Karpas-422 (cell line): ENCODE measurements at places on chromosomes 6 and 20.

DNA sequence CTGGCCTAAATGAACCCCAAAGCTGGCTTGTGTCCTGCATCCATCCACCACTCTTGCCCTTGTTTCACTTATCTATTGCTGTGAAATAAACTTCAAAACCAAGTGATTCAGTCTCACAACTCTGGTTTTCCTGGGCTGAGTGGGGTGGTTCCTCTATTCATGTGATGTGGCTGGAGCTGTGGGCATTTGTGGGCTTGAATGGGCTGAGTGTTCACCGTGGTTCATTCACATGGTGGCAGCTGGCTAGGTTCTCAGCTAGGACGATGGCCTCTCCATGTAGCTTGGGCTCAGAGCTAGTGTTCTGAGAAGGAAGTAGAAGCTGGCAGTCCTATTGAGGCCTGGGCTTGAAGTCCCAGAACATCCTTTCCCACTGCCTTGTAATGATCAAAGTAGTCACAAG lies 30.4 kb downstream of the FKBP1A start:
- no peaks in the 10 kb centered on the region for H3K4me1 ChIP-seq
- no peak overlapping the region for H3K27ac ChIP-seq
- H3K27me3 ChIP-seq, result no peaks in the 10 kb centered on the region
- H3K36me3 ChIP-seq, result peaks cover 32% of the 10 kb centered on the region

DNA sequence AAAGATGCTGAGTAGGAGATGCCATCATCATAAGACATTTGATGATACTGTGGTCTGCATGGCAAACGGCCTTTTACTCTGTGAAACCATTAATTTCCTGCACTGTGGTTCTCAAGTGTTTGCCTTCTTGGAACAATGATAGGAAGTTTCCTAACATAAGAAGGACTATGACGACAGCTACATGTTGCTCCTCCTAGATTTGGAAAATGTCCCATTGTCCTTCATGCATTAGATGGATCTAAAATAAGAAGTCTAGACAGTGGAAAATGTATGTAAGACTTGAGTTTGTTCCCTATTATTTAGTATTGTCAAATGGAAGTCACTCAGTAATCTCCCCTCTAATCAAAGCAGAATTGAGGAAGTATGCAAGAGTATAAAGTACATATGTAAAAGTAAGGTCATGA lies 98.5 kb upstream of the TMEM170B start:
- no peaks in the 10 kb centered on the region for H3K27me3 ChIP-seq
- no peak for DNase-seq
- H3K27ac ChIP-seq, result no peak overlapping the region
- no peaks in the 10 kb centered on the region for H3K36me3 ChIP-seq
- no peaks in the 10 kb centered on the region for H3K4me1 ChIP-seq
- H3K4me3 ChIP-seq, result no peak overlapping the region

- H3K4me3 ChIP-seq, result no peak overlapping the region
- H3K36me3 ChIP-seq, result no peaks in the 10 kb centered on the region
- H3K4me1 ChIP-seq, result no peaks in the 10 kb centered on the region
- no peaks in the 10 kb centered on the region for H3K27me3 ChIP-seq
- no peak overlapping the region for H3K27ac ChIP-seq
Measured at GRCh38 chr6:36169023-36170007, 27.2 kb upstream of the BRPF3 start.

DNA sequence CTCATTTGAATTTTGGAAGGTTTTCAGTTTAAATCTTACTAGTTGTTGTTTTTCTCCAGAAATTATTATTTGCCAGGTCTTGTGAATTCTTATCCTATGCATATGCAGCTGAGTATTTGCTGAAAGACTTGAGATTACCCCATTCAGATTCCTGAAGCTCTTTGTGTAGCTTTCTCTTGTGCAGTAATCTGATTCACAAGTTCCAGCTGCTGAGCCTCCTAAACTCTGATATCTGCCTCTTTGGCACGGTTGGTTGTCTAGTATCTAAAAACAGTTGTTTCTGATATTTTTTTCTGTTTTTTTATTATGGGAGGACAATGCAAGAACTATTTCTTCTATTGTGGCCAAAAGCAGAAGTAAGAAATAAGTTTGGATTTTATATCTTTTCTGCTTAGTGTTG lies 863.9 kb upstream of the MANEA start:
- no peak overlapping the region for H3K27ac ChIP-seq
- no peak for DNase-seq
- no peaks in the 10 kb centered on the region for H3K27me3 ChIP-seq
- no peaks in the 10 kb centered on the region for H3K4me1 ChIP-seq

GRCh38 chr20:25984933-25985332 lies 288.3 kb upstream of the ZNF337 start:
- H3K27me3 ChIP-seq, result no peaks in the 10 kb centered on the region
- H3K27ac ChIP-seq, result no peak overlapping the region
- DNase-seq, result no peak
- H3K36me3 ChIP-seq, result no peaks in the 10 kb centered on the region

DNA sequence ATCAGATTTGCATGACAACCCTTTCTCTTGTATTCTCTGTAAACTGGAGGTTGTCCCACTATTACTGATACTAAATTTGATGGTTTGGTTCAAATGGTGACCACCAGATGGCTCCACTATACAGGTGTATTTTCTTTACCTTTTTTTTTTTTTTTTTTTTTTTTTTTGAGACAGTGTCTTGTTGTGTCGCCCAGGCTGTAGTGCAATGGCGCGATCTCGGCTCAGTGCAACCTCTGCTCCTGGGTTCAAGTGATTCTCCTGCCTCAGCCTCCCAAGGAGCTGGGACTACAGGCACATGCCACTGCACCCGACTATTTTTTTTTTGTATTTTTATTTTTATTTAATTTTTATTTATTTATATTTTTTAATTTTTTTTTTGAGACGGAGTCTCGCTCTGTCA lies 6.6 kb upstream of the WTAP start:
- peak; percentile 87 for DNase-seq
- H3K4me1 ChIP-seq, result peaks cover 9% of the 10 kb centered on the region
- no peak overlapping the region for H3K27ac ChIP-seq
- H3K36me3 ChIP-seq, result no peaks in the 10 kb centered on the region
- H3K27me3 ChIP-seq, result no peaks in the 10 kb centered on the region

DNA sequence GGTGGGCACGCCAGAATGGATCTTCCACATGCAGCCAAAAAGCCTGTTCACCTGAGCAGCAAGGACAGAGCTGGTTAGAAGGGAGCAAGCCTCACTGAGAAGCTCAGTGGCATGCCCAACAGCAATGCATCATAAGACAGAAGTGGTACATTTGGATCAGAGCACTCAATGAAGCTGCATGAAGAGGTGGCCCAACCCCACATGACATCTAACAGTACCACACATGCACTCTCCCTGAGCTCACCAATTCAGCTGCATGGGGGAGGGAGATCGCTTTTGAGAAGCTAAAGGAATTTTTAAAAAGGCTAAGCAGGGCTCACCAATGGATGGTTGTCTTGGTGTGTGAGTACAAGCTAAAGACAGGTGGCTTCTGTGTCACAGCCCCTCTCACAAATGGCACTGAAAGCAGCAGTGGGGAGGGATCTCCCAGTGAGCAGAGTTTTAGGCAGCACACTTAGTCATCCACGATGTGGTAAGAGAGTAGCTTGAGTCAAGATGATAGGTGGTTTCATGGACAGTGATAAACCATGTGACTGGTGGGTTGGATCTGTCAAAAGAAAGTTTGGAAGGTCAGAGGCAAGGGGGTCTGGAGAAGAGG lies 166.6 kb upstream of the TAB2 start:
- no peak overlapping the region for H3K4me3 ChIP-seq
- H3K27me3 ChIP-seq, result no peaks in the 10 kb centered on the region
- no peak for DNase-seq
- H3K27ac ChIP-seq, result no peak overlapping the region
- no peaks in the 10 kb centered on the region for H3K36me3 ChIP-seq

- H3K27me3 ChIP-seq, result no peaks in the 10 kb centered on the region
- no peak overlapping the region for H3K4me3 ChIP-seq
- H3K36me3 ChIP-seq, result no peaks in the 10 kb centered on the region
- no peak overlapping the region for H3K27ac ChIP-seq
- no peaks in the 10 kb centered on the region for H3K4me1 ChIP-seq
Measured at GRCh38 chr6:54491431-54491830, 183.2 kb downstream of the TINAG start.

DNA sequence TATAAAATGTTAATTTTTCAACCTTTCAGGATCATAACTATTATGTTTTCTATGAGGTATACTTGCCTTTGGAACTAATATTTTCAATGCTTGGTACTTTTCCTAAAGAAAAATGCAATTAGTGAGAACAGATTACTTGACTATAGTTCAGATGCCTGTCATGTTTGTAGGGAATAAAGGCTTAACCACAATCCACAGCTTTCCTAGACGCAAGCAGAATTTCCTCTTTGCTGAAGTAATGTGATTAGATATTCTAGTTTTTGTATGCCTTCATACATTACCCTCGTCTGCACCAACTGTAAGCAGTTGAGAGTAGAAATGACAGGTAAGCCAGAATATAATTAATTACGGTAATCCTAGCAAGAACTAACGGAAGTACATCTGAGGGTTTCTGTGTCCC lies 581.4 kb upstream of the MMS22L start:
- no peak overlapping the region for H3K27ac ChIP-seq
- no peak for DNase-seq
- no peak overlapping the region for H3K4me3 ChIP-seq
- no peaks in the 10 kb centered on the region for H3K27me3 ChIP-seq

GRCh38 chr6:107620732-107621131 lies 130.8 kb downstream of the SOBP start:
- H3K4me3 ChIP-seq, result no peak overlapping the region
- H3K27me3 ChIP-seq, result no peaks in the 10 kb centered on the region
- peak overlapping the region; percentile 56 for H3K27ac ChIP-seq
- peaks cover 94% of the 10 kb centered on the region for H3K4me1 ChIP-seq

- H3K4me1 ChIP-seq, result no peaks in the 10 kb centered on the region
- H3K36me3 ChIP-seq, result no peaks in the 10 kb centered on the region
- no peak for DNase-seq
- no peaks in the 10 kb centered on the region for H3K27me3 ChIP-seq
- H3K4me3 ChIP-seq, result no peak overlapping the region
- H3K27ac ChIP-seq, result no peak overlapping the region
Measured at GRCh38 chr20:12717061-12717460, 291.7 kb upstream of the SPTLC3 start.

DNA sequence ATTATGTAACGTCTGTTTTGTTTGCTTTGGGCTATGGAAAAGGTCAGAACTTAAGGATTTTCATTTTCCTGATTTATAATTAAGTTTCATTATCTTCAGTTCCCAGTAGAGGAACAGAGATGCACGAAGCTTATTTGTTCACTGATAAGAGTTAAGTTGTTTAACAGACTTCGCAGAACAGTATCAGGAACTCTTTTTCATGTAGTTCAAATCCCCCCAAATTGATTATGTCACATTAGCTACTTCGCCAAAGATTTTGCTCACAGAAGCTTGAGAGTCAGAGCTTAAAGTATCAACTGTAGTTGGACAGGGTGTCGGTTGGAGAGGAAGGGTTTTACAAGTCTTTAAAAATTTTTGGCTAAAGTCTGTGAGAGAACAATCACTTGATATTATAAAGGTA lies 43.4 kb downstream of the ZHX3 start:
- no peak overlapping the region for H3K4me3 ChIP-seq
- DNase-seq, result no peak
- H3K27me3 ChIP-seq, result no peaks in the 10 kb centered on the region
- no peaks in the 10 kb centered on the region for H3K4me1 ChIP-seq
- H3K36me3 ChIP-seq, result no peaks in the 10 kb centered on the region

- no peak overlapping the region for H3K27ac ChIP-seq
- DNase-seq, result no peak
- H3K4me1 ChIP-seq, result peaks cover 14% of the 10 kb centered on the region
- H3K36me3 ChIP-seq, result peaks cover 53% of the 10 kb centered on the region
Measured at GRCh38 chr6:17632934-17633333, 32.8 kb downstream of the FAM8A1 start.

GRCh38 chr6:42281570-42281969 lies 63.9 kb upstream of the MRPS10 start:
- peaks cover 16% of the 10 kb centered on the region; the same call in 1 of the 2 replicates for H3K36me3 ChIP-seq
- H3K27me3 ChIP-seq, result no peaks in the 10 kb centered on the region
- no peak overlapping the region for H3K4me3 ChIP-seq
- H3K4me1 ChIP-seq, result no peaks in the 10 kb centered on the region
- H3K27ac ChIP-seq, result no peak overlapping the region

- no peaks in the 10 kb centered on the region for H3K36me3 ChIP-seq
- H3K4me1 ChIP-seq, result no peaks in the 10 kb centered on the region
- peak; percentile 47 for DNase-seq
Measured at GRCh38 chr6:108142240-108142639, 23.6 kb upstream of the NR2E1 start.

DNA sequence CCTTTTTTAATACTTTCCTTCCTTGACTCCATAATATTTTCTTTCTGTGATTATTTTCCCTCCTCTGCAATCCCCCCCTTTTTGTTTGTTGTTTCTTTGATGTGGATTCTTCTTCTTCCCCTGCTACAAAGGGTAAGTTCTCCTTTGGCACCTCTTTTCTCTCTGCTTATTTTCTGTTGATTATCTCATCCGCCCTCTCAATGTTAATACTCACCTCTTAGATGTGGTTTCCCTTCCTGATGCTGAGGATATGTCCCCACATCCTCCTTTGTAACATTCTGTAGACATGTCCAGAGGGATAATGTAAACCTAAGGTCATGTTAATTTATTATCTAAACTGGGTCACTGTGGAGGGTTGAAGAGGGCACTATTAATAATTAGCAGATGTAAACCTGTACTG lies 17.7 kb downstream of the FLRT3 start:
- no peak overlapping the region for H3K4me3 ChIP-seq
- H3K27ac ChIP-seq, result no peak overlapping the region
- no peaks in the 10 kb centered on the region for H3K36me3 ChIP-seq
- no peak for DNase-seq
- no peaks in the 10 kb centered on the region for H3K4me1 ChIP-seq

- no peak overlapping the region for H3K4me3 ChIP-seq
- H3K4me1 ChIP-seq, result no peaks in the 10 kb centered on the region
- no peaks in the 10 kb centered on the region for H3K36me3 ChIP-seq
- H3K27me3 ChIP-seq, result no peaks in the 10 kb centered on the region
Measured at GRCh38 chr6:153702671-153703070, 336.4 kb upstream of the OPRM1 start.

- no peak overlapping the region for H3K27ac ChIP-seq
- H3K4me3 ChIP-seq, result no peak overlapping the region
- H3K27me3 ChIP-seq, result no peaks in the 10 kb centered on the region
- DNase-seq, result no peak
- H3K4me1 ChIP-seq, result peaks cover 4% of the 10 kb centered on the region
- no peaks in the 10 kb centered on the region for H3K36me3 ChIP-seq
Measured at GRCh38 chr6:53189554-53189953, 40.9 kb upstream of the GCM1 start.

DNA sequence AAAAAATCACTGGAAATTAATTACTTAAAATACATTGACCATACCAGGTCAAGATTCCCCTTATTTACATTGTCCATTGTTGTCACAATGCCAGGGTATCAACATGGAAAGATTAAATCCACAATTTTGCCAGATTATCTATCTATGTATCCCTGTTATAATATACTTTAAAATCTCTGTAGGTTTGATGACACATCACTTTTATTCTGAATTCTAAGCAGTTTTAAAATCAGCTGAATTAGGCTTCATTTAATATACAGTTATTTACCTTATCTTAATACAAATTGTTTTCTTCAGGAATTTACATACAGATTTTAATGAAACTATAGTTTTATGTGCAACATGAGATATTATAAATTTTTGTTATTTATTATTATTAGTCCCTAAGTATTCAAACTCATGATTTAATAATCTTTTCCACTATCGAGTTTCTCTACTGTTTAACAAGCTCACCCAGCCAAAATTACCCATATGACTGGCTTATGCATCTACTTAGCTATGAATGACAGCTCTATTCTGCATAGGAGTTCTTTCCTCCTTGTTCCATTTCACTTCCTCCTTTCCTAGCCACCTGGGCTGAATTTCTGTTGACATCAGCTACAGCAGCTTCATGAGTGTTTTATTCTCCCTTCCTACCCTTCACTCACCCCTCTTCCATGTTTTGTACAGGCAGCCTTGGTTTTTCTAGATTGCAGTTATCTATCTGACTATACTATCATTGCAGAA lies 654.2 kb upstream of the MAP3K7 start:
- H3K4me3 ChIP-seq, result no peak overlapping the region
- H3K36me3 ChIP-seq, result no peaks in the 10 kb centered on the region
- H3K27me3 ChIP-seq, result no peaks in the 10 kb centered on the region
- DNase-seq, result peak; percentile 42
- H3K27ac ChIP-seq, result no peak overlapping the region
